IMR-90 (cell line): ENCODE measurements at places on chromosomes 3 and 15.

GRCh38 chr15:64507293-64507802, 47.0 kb downstream of the ZNF609 start:
- peak; percentile 92 for DNase-seq

GRCh38 chr3:125374501-125374995, 577 bp downstream of the ZNF148 start:
- DNase-seq, result peak; percentile 38

DNA sequence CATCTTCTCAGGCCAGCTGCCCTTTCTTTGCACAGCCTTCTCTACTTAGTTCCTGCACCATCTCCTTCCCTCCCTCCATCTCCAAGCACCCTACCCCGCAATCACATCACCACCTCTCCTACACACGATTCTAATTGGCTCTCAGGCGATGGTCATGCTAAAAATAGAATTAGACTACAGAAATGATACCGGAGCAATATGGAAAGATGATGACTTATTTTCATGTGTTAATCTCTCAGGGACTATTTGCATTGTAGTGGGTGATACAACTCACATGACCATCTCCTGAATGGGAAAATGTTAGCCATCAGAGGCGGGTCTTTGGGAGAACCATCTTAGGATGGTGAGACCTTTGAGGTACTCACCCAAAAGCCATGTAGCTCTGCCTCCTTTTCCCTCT, 54.7 kb upstream of the PPARG start:
- no peak for DNase-seq

DNA sequence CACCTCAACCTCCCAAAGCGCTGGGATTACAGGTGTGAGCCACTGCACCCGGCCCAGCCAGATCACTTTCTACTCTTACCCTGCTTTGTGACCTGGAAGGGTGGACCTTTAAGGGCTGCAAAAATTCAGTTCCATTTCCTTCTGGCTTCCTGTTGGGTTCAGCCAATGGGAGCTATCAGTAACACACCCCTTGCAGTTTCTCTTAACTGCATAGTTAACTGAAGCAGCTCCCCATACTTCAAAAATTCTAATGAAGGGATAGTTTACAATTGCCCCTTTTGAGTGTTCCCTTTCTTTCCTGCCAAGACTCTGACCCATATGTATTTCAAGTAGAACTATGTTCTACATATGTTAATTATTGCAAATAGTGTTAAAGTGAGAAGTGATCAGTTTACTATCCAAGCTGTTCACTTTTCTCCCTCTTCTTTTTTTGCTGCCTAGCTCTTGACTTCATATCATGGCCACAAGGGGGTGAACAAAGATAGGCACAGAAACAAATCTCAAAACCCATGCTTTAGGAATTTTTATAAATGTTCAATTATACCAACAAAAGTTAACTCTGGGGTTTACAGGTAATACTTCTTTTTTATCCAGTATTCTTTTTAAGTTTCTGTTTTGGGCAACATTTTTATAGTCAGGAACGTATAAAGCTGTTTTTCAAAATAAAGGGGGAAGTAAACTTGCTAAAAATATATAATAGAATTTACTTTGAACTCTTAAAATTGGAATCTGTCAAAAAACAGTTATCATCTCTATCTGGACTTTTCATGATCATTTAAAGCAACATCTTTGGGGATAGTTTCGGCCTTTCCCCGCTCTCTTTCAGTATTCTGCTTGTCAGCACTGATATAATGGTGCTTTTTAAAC, 8.1 kb downstream of the PGBD4 start:
- peak; percentile 60 for DNase-seq

DNA sequence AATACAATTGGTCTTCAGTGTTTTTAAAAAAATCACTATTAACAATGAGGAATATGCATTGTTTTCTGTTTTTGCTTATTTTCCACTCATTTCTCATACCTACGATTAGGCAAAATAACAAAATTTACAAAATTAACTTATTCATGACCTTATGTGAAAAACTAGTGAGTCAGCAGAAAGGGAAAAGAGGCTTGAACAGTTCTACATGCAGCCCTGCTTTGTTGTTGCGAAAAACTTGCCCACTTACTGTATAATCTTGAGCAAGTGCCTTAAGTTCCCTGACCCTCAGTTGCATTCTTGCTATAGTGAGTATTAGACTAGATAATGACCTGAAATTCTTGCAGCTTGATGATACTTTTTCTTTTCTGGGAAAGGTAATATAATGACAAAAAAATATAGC, 551.1 kb upstream of the BCHE start:
- no peak for DNase-seq

- peak; percentile 6 for DNase-seq
Observed at GRCh38 chr15:76011627-76012551, at the start of gene NRG4. Gene NRG4 (minus strand): TSS chr15:76012424. CDS start chr15:76011230, 1,194 bp downstream.
